Activated CD8-positive, alpha-beta memory T cell treated with anti-CD3 and anti-CD28 coated beads, Interleukin-2, amount 10 ng/mL, durations not matched to agents 7 days and 5 days (primary cell): ENCODE measurements at places on chromosomes 1 and 21.
A peak's percentile ranks its signal among the peaks of the same experiment; 100 is the strongest.

GRCh38 chr1:84298684-84299535 lies 2.6 kb upstream of the SAMD13 start:
- peak; percentile 54 for DNase-seq

GRCh38 chr1:41639332-41639936 lies 155.0 kb upstream of the EDN2 start:
- DNase-seq: peak; percentile 73

- no peak for DNase-seq
Observed at GRCh38 chr1:226799634-226800281, 60.7 kb upstream of the ITPKB start.

- DNase-seq: no peak
Observed at GRCh38 chr1:223524930-223525451, 131.8 kb downstream of the CCDC185 start.

DNA sequence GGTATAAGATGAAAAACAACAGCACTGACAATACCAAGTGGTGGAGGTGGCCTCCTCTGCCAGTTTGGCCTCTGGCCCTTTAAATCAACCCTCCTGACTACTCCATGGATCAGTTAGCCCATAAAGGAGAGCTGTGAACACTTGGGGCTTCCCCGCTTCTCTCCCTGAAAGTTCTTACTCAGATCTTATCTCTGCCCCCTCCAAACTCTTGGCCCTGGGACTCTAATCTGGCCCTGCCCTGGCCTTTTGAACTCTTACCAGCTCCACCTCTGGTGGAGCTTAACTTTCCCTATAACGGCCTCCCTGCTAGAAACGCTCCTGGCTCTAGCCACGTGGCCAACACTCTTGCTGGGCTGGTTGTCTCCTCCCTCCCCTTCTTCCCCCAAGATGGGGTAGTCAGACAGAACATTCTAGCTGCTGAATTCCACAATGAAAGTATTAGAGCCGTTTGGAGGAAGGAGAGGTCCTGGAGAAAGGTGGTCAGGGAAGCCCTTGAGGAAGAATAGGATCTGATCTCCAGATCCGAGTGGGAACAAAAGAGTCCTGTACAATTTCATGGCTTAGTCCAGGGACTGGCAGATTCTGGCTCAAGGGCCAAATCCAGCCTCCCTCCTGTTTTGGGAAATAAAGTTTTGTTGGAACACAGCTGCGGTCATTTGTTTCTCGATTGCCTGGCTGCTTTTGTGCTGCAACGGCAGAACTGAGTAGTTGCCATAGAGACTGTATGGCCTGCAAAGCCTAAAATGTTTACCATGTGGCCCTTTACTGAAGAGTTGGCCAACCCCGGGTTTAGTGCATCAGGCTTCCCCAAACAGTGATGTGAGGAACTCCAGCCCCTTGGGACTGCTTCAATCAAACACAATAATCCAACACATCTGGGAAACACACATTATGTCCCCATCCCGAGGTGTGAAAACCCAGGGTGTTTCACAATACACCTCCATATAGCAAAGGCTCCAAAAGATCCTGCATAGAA lies 9.5 kb upstream of the PIGR start:
- DNase-seq: no peak

- DNase-seq: no peak
Observed at GRCh38 chr1:115301438-115302020, 36.5 kb downstream of the NGF start.

DNA sequence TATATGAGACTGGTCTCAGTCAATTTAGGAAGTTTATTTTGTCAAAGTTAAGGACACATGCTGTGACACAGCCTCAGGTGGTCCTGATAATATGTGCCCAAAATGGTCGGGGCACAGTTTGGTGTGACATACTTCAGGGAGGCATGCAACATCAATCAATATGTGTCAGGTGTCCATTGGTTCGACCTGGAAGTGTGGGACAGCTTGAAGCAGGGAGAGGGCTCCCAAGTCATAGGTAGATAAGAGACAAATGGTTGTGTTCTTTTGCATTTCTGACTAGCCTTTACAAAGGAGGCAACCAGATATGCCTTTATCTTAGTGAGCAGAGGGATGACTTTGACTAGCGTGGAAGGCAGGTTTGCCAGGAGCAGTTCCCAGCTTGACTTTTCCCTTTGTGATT lies 4.5 kb upstream of the ERVH48-1 start:
- DNase-seq: no peak

DNA sequence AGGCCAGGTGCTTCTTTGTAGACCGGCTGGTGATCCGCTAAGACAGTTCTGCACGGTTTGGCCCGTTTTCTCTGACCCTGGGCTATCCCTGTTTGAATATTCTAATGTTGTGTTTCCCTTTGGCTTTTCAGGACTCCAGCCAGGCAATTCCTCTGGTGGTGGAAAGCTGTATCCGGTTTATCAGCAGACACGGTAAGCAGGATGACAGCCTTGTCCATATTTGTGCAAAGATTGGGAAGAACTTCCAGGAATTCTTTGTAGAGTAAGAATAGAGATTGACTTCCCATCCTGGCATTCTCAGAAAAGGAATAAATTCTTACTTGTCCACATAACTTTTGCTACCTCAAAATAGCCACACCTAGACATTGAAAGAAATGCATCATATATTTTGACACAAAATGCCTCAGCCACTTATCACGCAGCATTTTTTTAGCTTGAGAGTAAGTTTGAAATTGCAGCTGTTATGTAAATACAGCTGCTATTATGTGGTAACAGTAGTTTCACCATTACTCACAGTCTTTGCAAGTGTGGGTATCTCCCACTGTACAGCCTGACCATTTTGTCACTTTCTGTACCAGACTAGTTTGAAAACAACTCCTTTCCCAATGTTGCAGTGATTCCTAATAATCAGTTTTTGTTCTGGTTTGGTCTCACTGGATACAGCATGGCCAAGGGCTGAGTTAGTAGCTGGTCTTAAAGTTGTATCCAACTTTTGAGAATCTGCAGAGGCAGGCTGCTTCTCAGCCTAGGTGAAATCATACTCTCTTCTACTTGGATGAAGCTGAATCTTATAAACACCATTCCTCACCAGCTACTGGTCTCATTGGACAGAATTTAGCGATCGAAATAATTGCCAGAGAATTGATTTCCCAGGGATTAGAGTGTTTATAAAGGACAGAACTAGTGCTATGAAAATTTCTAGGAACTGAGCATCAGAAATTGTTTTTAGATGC lies 40.0 kb upstream of the IKBKE start:
- DNase-seq: no peak

- no peak for DNase-seq
Observed at GRCh38 chr1:26352338-26352679, 1.6 kb downstream of the CRYBG2 start.

DNA sequence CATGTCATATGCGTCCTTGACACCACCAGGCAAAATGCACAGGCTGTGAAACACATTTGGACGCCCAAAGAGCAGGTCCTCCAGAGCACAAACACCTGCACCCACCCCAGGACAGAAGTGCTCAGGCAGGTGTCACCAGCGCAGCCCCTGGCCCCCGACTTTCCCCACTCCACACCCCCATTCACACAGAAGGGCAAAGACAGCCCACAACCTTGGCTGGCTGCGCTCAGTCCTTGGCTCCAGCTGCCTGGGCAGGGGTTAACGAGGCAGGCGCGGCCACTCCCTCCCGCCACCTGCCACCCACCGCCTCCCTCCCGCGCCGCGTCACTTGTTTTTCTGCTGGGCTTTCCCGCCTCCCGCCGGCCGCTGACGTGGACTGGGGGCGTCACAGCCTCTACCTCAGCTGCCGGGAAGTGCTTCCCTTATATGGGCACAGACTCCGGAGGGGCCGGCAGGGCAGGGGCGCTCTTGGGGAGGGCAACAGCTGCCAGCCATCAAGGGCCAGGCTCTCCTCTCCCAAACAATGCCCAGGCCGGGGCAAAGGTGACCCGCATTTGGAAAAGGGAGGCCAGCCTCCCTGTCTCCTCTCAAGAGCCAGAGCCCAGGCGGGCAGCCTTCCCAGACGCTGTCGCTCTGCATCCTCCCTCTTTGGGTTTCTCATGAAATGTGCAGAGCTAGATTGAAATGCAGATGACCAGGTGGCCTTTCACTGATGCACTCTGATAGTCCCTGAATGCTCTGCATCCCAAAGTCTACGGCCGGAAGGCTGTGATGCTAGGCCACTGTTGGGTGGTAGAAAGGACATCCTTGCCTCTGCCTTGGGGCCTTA lies 14.8 kb upstream of the BTG2 start:
- DNase-seq: peak; percentile 97

DNA sequence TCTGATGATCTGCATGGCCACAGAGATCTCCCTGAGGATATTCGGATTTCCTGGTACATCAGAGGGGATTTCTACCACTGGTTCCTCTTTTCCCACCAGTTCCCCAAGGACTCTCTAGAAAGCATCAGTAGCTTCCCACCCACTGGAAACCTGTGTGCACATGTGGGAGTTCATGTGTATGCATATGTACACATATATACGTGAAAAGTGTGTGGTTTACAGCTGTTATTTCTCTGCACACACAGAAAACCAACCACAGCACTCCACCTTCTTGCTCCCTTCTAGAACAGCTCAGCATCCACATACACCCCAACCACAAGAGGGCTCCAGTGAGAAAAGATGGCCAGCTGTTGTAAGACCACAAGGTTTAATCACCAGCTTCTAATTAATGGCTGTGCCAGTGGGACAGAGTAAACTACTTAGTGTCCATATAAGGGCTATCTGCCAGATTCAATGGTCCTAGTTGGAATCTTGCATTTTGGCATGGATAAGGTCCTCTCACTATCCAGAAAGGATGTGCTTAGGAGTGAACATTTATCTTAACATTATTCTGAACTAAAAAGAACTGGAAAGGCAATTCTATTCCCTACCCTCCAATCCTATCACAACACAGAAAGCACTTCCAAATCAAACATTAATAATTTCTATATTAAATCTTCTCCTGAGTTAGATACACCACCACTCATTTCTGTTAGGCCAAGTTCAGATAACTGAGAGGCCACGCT lies 24.1 kb downstream of the GPR3 start:
- DNase-seq: peak; percentile 78

DNA sequence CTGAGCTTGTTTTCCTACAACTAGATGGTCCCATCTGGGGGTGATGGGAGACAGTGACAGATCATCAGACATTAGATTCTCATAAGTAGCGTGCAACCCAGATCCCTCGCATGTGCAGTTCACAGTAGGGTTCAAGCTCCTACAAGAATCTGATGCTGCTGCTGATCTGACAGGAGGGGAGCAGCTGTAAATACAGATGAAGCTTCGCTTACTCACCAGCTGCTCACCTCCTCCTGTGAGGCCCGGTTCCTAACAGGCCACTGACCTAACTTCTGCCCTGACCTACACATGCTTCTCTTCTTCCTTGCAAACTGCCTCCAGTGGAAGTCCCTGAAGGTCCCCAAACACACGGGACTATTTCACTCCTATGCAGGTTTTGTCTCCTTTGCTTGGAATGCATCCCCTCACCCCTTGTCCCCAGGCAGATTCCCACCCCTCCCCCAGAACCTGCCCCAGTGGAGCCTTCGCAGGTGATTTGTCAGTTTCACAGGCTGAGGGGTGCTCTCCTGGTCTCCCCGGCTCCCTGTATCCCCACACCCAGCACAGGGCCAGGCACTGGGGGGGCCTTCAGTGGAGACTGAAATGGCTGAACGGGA lies 5.7 kb upstream of the ZBTB48 start:
- DNase-seq: no peak

DNA sequence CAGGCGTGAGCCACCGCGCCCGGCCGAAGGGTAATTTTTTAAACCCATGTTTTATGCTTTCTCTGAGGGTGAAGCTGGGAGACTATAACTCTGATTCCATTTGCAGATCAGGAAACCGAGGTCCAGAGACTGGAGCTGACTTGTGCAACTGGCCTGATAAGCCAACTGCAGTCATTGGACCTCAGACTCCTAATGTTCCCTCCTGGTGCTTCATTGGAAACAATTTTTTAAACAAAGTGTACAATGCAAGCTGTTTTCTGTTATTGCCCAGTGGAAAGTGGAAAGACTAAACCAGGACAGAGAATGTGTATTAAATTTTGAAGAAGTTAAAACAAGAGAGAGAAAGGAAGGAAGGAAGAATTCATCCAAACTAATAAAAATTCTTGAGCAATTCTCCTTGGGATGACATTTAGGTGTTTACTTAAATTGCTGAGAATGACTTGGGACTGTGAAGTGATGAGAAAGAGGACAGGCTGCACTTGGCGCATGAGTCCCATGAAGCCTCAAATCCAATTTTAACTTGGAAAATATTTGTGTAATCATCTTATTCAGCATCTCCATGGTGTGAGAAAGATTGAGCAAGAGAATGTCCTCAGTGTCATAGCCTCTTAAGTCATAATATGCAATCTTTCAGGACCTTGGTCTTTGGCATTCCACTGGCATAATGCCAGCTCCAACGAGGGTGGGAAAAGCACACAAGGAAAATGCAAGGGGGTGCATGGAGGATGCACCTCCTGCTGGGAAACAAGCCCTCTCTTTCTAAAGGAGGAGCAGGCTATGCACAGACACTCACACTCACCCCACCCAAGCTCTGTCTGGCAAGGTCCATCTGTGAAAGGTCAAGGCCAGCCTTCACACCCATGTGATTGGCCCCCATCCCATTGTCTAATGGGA lies 342.0 kb downstream of the SIPA1L2 start:
- no peak for DNase-seq
